ENCODE measurements at places on chromosomes 7 and 10.

GRCh38 chr7:14016950-14017349, 27.5 kb upstream of the ETV1 start:
- DNase-seq = no peak
- H3K4me3 ChIP-seq = no peak overlapping the region
- no peaks in the 10 kb centered on the region for H3K4me1 ChIP-seq
- H3K27me3 ChIP-seq = no peaks in the 10 kb centered on the region
- H3K36me3 ChIP-seq = no peaks in the 10 kb centered on the region
- no peak overlapping the region for H3K27ac ChIP-seq

DNA sequence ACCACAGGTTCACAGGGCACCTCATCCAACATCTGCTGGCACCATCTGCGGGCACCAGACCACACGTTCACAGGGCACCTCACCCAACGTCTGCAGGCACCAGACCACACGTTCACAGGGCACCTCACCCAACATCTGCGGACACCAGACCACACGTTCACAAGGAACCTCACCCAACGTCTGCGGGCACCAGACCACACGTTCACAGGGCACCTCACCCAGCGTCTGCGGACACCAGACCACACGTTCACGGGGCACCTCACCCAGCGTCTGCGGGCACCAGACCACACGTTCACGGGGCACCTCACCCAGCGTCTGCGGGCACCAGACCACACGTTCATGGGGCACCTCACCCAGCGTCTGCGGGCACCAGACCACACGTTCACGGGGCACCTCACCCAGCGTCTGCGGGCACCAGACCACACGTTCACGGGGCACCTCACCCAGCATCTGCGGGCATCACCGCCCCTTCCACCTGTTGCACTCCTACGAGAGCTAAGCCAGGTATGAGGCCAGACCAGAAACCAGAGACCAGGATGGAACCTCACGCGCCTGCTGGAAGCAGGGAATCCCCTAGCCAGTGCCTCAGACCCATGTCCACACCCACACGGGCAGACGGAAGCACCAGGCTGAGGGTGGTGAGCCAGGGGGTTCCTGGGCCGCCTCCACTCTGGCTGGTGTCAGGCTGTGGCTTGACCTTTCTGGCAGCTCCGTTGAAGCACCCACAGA, 182.8 kb downstream of the MAD1L1 start:
- peaks cover 10% of the 10 kb centered on the region for H3K4me1 ChIP-seq
- H3K27ac ChIP-seq = no peak overlapping the region
- H3K27me3 ChIP-seq = no peaks in the 10 kb centered on the region
- no peak overlapping the region for H3K4me3 ChIP-seq
- no peaks in the 10 kb centered on the region for H3K36me3 ChIP-seq
- no peak for DNase-seq

- no peak overlapping the region for H3K4me3 ChIP-seq
- peaks cover 17% of the 10 kb centered on the region for H3K27me3 ChIP-seq
- H3K36me3 ChIP-seq = no peaks in the 10 kb centered on the region
Observed at GRCh38 chr7:65239707-65240352, 133.8 kb upstream of the ZNF92 start.

GRCh38 chr7:2821842-2822507, 22.1 kb downstream of the GNA12 start:
- no peak overlapping the region for H3K27ac ChIP-seq
- no peak for DNase-seq
- H3K4me1 ChIP-seq = peaks cover 14% of the 10 kb centered on the region
- no peak overlapping the region for H3K4me3 ChIP-seq
- no peaks in the 10 kb centered on the region for H3K36me3 ChIP-seq

DNA sequence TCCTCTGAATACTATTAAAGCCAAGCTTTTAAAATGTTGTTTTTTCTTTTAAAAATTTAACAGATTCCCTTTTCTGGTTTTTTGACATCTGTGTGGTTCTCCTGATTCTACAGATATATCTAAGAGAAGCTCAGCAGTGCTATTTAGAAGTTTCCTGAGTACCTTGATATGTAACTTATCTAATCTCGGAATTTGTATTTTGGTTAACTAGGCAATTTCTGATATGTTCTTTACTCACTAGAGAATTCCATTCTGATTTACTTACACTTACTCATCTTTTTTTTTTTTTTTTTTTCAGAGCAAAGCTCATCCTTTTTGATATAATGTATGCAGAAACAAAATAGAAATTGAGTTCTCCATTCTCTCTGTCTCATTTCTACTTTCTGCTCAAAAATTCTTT, 63.8 kb downstream of the PALS2 start:
- peaks cover 2% of the 10 kb centered on the region for H3K4me1 ChIP-seq
- no peaks in the 10 kb centered on the region for H3K27me3 ChIP-seq
- H3K4me3 ChIP-seq = no peak overlapping the region
- DNase-seq = no peak
- peaks cover 3% of the 10 kb centered on the region for H3K36me3 ChIP-seq
- no peak overlapping the region for H3K27ac ChIP-seq
